NCI-H1105 treated with DMSO at 0.1 percent for 48 hours (cell line): ENCODE measurements at places on chromosomes 7 and 10.

- DNase-seq = no peak
Measured at GRCh38 chr7:7769710-7770627, 51.6 kb upstream of the RPA3 start.

DNA sequence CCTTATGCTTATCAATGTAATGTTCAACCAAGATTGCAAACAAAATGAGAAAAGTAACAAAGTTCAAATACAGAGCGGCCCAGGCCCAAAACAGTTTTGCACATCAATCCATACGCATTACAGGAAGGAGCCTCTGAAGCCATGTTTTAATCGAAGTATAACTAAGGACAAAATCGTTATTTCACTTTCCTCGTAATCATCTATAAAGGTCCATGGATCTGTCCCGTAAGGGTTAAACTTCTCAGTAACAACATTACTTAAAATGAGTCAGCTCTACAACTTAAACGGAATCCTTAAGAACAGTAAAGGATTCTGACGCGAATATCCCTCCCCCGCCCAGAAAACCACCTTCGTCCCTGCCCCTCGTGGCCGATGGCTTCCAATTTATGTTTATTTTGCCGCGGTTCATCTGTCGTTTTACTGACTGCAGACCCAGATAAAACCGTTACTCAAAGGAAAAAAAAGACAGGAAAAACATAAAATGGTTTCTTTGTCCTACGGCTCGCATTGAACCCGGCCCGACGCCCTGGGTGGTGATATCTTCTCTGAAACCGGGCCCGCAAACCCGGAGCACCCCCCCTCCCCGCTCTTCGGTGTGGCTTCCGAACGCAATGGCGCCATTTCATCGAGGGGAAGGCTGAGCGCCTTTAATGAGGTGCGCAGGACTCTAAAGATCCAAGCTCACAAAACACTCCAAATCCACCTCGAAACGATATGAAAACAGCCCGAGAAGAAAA is 1.1 kb downstream of the HNRNPA2B1 start:
- peak; percentile 71 for DNase-seq

DNA sequence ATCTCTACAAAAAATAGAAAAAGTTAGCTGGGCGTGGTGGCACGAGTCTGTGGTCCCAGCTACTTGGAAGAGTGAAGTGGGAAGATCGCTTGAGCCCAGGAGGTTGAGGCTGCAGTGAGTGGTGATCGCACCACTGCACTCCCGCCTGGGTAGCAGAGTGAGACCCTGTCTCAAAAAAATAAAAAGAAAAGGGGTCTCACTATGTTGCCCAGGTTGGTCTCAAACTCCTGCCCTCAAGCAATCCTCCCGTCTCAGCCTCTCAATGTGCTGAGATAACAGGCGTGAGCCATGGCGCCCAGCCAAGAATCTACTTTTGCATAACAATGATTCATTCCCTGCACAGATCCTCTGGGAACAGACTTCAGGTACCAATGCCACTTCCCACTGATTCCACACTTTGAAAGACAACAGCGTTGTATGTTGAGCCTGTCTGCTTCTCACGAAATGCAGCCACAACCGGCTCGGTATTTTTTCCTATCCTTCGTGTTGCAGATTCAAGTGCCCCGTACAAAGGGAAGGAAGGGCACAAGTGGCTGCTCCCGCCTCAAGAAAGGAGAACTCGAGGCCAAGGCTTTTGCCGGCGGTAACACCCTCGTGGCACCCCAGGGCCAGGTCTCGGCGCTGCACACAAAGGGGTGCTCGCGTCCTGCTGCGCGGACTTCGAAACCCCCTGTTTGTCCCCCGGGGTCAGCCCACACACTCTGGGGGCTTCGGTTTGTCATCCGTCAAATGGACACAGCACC is 745 bp downstream of the DAGLB start:
- peak; percentile 73 for DNase-seq

DNA sequence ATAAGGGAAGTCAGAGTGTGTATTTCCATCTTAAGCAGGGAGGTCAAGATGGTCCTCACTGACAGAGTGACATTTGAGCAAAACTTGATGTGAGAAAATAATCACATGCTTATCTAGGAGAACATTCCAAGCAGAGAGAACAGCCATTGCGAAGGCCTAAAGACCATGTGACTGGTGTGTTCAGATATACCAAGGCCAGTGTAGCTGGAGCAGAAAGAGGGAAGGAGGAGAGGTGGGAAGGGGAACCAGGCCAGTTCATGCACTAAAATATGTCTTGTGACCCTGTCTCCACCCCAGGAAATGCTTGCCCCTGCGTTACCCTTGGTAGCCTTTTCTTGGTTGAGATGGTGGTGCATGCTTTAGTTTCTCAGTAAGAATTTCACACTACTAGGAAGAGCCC is 77.4 kb downstream of the CACNB2 start:
- DNase-seq = no peak

- DNase-seq = no peak
Measured at GRCh38 chr10:133009218-133009950, 67.0 kb upstream of the CFAP46 start.

DNA sequence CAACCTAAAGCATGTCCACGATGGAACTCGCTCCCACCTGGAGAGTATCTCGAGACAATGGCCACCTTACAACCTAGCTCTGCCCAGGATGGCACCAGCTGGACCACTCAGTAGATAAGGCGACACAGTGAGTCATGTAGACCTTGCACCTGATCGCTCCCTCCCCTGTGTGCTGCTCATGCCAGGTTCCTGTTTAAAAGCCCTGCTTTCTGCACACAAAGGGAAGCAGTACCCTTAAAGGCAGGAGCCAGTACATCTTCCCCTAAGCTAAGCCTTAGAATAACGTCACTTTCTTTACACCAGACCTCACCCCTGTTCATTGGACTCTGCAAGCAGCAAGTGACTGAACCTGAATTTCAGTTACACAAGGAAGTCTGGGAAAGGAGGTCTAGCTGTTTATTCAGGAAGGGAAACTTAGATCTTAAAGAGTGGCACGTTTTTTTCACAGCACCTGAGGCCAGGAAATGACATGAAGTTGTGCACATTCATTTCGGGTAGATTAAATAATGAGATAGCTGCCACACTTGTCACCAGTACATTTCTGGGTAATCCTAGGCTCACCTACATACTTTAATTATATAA is 117.9 kb downstream of the MTPAP start:
- no peak for DNase-seq

GRCh38 chr7:171364-171904 is 20.9 kb upstream of the FAM20C start:
- DNase-seq = no peak

- DNase-seq = peak; percentile 17
Measured at GRCh38 chr7:47435889-47436312, 146.0 kb downstream of the TNS3 start.

DNA sequence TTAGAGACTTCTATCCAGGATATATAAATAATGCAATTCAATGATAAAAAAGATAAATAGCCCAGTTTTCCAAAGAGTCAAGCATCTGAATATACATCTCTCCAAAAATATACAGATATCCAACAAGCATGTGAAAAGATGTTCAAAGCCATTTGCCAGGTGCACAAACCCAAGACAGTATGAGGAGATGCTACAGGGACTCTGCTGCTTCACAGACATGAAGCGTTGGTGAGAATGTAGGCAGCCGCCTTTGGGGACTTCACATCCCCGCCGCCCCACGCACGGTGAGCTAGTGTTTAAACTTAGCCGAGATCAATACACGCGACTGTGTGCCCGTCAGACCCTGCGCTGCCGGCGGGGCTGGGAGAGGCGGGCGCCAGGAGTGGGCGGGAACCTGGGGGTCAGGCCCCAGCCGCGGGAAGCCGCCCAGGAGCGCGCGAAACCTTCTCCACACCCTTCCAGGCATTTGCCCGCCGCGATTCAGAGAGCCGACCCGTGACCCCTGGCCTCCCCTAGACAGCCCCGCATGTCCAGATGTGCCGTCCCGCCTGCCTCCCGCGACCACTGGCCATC is 927 bp upstream of the ALOX5 start:
- DNase-seq = peak; percentile 33

- DNase-seq = no peak
Measured at GRCh38 chr10:74949034-74949832, 122.8 kb downstream of the KAT6B start.

GRCh38 chr7:1859266-1860035 is 189.4 kb downstream of the ELFN1 start:
- no peak for DNase-seq

- no peak for DNase-seq
Measured at GRCh38 chr7:40987571-40987970, 715.3 kb downstream of the INHBA start.

DNA sequence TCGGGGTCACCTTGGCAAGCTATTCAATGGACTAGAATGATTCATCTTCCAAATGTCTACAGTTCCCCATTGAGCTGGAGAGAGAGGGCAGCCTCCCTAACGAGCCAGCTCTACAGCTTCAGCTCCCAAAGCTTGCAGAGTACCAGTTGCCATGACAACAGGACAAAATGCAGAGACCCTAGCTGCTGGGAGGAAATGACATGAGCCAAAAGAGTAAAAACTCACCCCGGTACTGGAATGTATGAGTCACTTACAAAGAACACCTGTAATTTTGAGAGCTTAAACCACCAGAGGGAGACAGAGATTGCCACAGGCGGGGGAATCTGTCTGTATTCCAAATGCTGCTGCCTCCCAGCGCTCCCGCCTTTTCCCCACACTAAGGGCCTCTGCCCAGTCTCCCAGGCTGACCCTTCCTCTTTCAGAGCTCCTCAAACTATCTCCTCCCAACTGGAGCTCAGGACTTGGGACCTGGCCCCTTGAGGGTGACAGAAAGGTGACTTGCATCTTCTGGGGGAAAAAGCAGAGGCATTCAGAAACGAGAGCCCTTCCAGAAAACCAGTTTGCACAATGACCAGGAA is 95.5 kb downstream of the CUL2 start:
- peak; percentile 55 for DNase-seq

DNA sequence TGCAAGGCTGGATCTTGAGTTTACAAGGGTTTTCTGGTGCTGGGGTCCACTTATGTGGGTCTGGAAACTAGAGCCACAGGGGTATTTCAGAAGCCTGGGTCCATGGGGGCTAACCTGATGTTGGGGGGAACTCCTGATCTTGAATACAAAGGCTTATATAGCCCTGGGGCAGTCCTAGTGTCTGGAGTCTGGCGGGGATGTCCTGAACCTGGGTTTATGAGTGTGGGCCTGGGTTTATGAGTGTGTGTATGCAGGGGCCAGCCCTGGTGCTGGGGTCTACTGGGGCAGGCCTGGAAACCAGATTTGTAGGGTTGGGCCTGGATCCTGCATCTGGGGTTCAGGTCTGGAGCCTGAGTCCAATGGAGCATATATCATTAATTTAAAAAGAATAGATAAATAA is 146.5 kb upstream of the C1GALT1 start:
- no peak for DNase-seq

GRCh38 chr7:13179775-13180523 is 492.5 kb downstream of the ARL4A start:
- no peak for DNase-seq

- no peak for DNase-seq
Measured at GRCh38 chr7:145875267-145875666, 241.3 kb upstream of the CNTNAP2 start.

- no peak for DNase-seq
Measured at GRCh38 chr10:110074758-110075671, 67.2 kb downstream of the ADD3 start.

DNA sequence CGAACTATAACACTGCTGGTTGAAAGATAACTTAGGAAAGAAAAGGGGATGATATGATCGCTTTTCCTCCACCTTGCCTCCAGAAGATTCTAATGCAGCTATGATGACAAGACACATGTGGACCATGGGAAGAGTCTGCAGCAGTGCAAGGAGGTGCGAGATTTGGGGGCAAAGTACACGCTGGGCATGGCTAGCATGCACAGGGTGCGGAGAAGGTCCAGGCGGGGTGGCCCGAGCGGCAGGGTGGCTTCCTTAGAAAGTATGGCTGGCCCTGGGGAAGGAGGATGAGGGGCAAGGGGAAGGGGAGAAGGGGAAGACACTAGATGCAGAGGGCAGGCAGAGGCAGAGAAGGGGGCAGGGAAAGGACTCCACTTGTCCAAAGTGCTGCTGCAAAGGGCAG is 15.6 kb downstream of the ATXN7L1 start:
- DNase-seq = no peak

DNA sequence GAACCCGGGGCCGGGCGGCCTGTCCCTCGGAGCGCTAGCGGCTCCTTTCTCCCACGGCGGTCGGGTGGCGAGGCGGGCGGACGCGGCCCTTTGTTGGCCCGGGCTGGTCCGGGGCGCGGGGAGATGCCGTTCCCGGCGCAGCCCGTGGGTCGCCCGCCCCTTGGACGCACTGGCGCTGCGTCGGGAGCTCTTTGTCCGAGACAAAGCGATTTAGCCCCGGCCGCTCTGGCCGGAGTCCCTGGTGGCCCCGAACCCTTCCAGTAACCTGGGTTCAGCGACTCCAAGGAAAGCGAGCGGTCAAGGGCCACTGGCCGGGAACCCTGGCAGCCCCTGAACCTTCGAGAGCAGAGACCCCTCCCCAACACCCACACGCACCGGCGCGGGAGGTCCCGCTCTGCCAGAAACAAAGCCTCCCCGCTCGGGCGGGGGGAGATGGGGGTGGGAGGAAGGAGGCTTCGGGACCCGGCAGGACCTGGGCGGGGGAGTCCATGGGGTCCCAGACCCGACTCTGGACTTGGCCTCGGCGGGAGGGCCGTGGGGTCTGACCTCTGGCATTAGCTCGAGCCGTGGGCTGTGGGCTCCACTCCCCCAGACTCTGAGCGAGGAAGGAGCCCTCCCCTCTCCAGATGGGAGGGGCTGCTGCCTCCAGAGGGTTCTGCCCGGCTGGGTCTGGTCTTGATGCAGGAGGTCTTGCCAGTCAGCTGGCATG is 836 bp downstream of the DPYSL4 start:
- no peak for DNase-seq

DNA sequence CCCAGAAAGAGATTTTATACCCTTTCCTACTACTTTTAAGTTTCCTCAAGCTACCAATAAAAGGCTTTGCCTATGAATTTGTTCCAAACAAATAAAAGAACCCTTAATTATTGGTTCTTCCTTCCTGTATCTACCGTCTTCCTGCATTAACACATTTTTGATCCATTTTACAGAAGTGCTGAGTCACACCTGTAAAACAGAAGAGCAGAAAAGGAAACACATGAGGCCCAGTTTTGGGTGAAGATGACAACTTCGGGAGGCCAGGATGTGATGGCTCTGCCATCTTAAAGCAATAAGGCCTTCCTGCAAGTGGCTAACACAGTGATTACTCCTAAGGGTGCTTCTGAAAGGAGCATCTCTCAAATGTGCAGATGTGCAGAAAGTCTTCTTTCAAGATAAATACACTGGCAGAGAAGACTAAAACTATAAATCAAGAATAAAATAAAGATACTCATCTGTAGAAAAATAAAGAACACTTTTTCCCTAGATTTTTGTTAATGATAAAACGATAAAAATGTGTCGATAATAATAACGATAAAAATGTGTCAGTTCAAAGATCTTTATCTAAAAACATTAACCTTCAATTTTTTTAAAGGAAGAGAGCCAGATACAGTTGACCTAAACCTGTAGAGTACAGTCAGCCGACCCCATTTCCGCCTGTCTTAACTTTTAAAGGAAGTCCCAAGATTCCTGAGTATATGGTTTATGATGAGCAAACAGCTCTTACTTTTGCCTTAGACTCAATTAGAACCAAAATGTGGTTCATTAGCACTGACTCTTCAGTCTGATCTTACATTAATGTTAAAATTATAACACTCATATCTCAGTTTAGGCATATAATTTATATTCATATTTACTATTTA is 108.6 kb downstream of the UBE2H start:
- DNase-seq = no peak
